ENCODE measurements at places on chromosomes 4 and X. TPM values are rescaled to one million over a fixed set of nuclear protein-coding genes. Genes with fewer than 3 reads are reported as not detected.

WDR17 gene
- 0.52 TPM for total RNA-seq

SERTM2 gene
- 0.14 TPM for total RNA-seq

ENOX2 gene
- 7.4 TPM for total RNA-seq

- peak; percentile 21 for DNase-seq
Observed at GRCh38 chrX:147912093-147912801, 528 bp downstream of the FMR1 start.

DNA sequence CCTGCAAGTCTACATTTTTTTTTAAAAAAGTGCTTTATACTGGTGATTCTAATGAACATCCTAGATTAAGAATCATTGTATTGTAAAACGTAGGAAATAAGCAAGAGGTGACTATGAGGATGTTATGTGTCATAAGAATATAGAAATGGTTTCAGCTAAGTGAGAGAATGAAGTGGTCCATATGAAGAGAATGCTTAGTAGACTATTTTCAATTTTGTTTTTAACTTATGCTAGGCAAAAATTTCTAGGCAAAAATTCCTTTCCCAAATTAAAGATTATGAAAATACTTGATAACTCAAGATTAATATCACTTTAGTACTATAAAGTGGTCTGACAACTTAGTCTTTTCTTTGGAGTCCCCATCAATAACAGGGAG is 825 bp downstream of the DYNLT3 start:
- DNase-seq: no peak

DNA sequence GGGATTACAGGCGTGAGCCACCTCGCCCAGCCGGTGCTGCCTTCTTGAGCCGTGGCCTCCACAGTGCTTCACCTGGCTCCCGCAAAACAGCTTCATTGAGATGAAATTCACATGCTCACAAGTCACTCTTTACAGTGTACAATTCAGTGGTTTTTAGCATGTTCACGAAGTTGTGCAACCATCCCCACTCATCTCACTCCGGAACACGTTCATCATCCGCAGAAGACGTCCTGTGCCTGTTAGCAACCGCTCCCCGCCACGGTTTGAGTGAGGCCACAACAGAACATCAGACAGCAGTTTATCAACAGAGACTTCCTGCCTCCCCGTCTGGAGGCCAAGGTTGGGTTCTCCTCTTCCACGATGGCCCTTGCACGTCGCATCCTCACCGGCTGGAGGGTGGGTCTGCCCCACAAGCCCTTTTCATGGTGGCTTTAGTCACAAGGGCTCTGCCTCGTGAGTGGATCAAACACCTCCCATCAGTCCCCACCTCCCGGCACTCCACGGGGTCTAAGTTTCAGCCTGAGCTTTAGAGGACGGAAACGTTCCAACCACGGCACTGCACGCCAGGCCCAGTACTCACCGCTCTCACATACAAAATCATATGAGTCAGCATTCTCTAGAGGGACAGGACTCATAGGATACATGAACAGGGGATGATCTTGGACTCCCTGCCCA is 29.6 kb upstream of the SPON2 start:
- peak; percentile 63 for DNase-seq

DNA sequence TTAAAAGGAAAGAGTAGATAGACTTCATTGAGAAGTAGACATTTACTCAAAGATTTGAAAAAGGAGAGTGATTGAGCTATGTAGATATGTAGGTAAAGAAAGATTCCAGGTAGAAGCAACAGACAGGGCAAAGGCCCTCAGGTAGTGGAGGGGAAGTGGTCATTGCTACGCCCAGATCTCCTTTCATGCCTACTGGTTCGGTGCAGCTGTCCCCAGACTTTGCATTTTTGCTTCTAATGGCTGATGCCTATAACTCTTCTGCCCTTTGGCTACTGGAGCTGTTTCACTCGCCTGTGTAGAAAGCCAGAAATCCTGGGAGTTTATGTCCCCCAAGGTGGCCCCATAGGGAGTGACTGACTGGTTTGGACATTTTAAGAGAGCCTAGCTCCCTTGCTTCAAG is 16.9 kb upstream of the ARMCX2 start:
- DNase-seq: no peak
